Stimulated activated CD4-positive, alpha-beta T cell treated with anti-CD3 and anti-CD28 coated beads, Interleukin-12 subunit alpha, Interleukin-12 subunit beta, amount 100 ng/mL, for 24 hours (primary cell): ENCODE measurements at places on chromosomes 7 and 10.
A peak's percentile ranks its signal among the peaks of the same experiment; 100 is the strongest.

GRCh38 chr10:36421992-36422391 lies 703.4 kb upstream of the ANKRD30A start:
- DNase-seq, result no peak

- DNase-seq, result no peak
These were observed 22.5 kb downstream of the CUZD1 start for GRCh38 chr10:122822973-122823690.

- no peak for DNase-seq
These were observed 144.7 kb downstream of the SPAG6 start for GRCh38 chr10:22489975-22490374.

DNA sequence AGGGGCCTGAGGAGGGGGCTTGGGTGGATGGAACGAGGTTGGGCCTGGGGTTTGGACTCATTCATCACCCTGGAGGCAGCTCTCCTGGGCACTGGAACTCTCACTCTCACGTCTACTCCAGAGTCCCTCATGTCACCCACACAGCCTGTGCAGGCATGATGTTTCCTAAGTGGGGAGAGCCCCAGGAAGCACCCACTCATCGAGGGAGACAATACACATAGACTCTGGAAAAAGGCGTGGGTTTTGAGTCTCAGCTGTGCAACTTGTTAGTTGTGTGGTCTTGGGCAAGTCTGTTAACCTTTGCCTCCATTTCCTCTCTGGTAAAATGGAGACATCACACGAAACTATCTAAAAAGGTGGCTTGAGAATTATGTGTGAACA lies 25.9 kb upstream of the RBM20 start:
- DNase-seq, result peak; percentile 43

- no peak for DNase-seq
These were observed 49.7 kb downstream of the SEMA3A start for GRCh38 chr7:84144935-84145334.

GRCh38 chr10:44008270-44008916 lies 359.7 kb upstream of the ZNF32 start:
- DNase-seq, result no peak

- DNase-seq, result no peak
These were observed 286.8 kb downstream of the SKIDA1 start for GRCh38 chr10:21238717-21239116.

DNA sequence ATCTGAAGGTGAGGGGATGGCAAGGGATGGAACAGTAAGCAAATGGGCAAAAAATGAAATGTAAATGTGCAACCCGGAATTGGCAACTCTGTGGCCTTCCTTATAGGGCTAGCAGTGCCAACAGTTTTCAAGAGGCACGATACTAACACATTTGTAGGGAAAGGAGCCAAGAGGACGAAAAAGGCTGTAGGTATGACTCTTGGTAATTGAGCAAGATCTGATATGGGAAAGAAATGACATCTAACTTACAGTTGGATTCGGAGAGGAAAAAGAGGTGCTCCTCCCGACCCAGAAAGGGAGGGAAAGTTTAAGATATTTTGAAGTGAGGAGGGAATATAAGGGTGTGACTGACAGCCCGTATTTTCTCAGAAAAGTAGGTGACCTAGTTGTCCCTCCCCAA lies 2.1 kb upstream of the CREM start:
- DNase-seq, result no peak

- DNase-seq, result no peak
These were observed 286.5 kb downstream of the GLRX3 start for GRCh38 chr10:130422366-130423324.

GRCh38 chr10:46329690-46330016 lies 42.9 kb downstream of the ANTXRL start:
- no peak for DNase-seq

DNA sequence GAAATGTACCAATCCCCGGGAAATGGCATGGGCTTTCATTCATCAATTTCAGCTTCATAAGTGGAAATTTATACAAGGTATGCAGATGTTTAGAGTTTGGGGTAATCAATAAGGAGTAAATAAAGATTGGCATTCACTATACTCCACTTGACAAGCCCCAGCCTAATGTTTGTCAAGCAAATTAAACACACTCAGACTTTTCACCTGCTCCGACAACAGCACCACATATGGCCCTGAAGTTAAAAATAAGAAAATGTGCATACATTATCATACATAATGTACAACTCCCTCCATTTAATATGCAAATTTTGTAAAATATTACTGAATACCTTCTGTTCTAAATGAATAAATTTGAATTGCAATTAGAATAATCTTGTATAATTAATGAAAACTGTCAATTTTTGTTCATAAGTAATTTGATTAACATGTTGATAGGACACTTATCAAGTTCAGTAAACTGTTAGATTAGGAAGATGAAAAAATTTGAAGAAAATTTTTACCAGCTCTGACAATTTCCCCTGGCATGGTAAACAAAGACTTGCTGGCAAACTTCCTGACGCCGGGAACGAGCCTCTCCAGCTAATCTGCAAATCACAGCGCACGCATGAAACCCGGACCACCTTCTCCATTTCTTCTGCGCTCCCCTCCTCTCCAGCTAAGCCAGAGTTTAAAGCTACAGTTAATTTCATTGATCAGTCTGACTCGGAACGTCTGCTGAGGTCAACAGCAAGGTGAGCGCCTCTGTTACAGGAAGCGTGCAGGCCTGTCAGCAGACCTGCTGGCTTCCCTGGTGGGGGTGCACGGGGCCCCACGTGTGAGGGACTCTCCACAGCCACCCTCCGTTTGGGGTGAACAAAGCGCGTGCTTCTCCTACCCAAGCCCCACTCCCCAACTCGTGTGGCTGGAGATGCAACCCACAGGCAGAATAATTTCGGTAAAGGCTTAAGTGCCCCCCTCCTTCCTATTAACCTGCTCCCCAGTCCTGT lies 70.7 kb downstream of the EBF3 start:
- DNase-seq, result no peak

- DNase-seq, result no peak
These were observed 66.1 kb downstream of the CFAP46 start for GRCh38 chr10:132876131-132876860.

DNA sequence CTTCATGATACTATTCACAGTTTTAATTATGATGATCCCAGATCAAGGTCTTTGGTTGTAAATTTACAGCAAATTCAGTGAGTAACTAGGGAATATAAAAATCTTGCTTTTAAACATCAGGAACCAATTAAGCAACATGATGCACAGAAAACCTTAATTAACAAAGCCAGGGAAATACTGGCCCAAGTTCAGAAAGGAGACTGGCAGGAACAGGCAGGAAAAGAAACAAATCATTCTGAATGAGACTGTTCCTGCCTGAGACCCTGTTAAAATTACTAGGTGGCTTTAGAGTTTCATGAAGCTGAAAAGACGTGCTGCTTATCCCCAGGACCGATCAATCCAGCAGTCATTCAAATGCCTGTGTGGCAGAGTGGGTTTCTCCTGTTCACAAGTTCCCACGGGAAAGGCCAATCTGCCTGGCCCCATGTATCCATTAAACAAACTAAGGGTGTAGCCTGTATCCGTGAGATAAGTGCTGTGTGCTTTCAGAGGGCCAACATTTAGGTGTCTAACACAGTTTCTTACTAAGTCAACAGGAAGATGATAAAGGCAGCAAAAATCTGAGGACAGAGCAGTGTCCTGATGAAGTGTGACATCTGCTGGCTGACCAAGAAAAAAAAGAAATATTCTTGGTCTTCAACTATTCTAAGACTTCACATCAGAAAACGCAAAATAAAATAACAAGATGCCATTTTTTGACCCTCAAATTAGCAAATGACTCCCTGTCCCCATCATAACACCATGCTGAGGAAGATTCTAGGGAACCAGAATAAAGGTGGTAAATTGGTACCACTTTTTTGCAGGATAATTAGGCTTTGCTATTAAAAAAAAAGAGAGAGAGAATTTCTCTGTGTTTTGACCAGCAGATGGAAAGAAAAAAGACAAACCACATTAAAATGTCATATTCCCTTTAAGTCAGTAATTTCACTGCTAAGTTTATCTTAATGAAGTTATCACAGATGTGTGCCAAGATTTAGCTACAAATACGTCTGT lies 34.2 kb downstream of the PUS7 start:
- DNase-seq, result no peak

DNA sequence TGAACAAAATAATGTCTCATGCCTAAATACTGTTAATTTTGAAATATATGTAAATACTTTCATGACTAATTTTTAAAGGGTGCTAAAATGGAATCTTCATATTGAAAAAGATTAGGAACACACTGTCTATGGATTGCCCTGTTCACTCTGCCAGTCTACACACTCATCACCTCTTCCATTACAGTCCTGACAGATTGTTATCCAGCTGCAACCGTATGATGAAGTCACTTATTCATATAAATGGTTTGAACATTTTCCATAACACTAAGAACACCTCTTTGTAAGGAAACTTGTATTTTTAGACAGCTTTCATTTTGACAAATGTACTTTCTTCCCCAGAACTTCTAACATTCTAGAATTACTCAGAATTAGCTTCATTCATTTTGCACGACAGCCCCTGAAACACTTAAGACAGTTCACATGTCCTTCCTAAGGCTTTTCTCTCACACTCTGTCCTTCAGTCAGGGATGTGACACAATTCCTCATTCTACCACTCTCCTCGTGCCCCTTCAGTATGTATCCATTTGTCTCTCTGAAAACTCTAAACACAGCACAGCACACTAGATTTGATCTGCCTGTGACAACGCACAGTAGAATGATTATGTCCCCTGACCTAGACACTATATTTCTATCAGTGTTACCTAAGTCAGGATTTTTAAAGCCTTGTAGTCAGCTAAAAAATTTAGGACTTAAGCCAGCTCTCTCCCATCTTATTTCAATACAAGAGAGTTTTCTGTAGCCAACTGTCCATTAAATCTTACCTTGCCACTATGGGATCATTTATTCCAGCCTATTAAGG lies 71.9 kb downstream of the ORC5 start:
- DNase-seq, result no peak

- DNase-seq, result no peak
These were observed 91.8 kb upstream of the CCNY start for GRCh38 chr10:35244549-35244948.
